SK-N-SH (cell line): ENCODE measurements at places on chromosomes 6 and 20. TPM values are rescaled to one million over a fixed set of nuclear protein-coding genes. Genes with fewer than 3 reads are reported as not detected.

- no peak for DNase-seq
Observed at GRCh38 chr20:51335329-51335841, 207.1 kb downstream of the NFATC2 start.

- DNase-seq = no peak
Observed at GRCh38 chr6:562052-562676, 94.7 kb downstream of the HUS1B start.

GRCh38 chr6:169529931-169530751 is 171.7 kb downstream of the WDR27 start:
- no peak for DNase-seq

DNA sequence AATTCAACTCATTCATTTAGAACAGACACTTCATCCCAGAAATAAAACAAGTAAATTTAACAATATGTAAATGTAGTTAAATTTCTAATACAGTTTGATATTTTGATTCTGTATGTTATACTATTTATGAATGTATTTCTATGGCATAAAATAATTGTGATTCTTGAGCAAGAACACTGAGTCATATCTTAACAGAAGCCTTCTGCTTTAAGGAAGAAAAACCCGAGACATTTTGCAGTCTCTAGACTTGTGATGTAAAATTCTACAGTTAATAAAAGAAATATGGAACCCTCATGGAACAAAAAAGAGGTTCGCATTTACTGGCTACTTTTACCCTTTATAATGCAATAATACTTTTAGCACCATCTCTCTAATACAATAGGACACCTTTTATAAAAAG is 47.9 kb upstream of the SCML4 start:
- no peak for DNase-seq

DNA sequence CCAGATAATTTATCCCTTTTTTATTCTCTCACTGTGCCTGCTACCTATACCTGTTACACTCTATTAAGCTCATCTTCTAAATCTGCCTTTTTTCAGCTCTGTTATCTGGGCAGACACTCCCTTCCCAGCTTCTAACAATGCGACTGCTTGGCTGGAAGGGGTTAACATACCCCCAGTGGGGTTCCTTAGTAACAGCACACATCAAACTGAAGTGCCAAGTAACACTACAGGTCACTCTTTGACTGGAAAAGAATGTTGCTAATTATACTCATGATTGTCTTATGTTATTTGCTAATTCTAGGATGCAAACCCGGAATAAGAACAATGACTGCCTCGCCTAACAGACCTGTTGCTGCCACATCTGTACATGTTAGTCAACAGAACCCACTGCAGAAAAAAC is 203.5 kb downstream of the EPM2A start:
- DNase-seq = no peak

DNA sequence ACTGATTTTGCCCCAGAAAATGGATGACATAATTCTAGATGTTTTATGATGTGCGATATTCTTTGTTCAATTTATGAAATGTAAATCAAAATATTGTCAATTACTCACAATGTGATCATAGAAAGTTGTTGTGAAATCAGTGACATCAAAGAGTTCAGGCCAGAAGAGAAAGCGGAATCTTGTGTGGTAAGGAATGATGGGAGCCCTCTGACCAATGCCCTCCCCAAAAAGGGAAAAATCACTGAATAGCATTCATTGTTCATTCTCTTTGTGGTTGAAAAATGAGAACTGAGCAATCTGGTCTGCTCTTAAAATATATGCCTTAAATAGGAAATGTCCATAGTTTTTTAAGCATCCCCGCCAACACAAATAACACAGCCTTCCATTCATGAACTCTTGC is 247.1 kb upstream of the GRIK2 start:
- no peak for DNase-seq

DNA sequence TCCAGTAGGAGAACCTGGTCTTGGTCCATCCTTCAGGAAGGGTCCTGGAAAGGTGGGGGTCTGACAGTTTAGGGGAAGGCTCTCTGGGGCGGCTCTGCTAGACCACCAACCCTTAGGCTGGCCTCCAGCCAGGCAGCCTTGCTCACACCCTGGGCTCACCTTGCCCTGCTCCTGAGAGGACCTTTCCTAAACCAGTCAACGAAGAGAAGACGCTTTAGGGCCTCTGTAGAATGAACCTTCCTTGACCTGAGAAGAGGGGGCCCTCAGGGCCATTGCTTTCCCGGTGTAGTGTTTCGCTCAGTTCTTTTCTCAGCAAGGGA is 1.1 kb downstream of the CDC25B start:
- peak; percentile 10 for DNase-seq

- no peak for DNase-seq
Observed at GRCh38 chr6:167695831-167696230, 130.9 kb upstream of the AFDN start.

GRCh38 chr6:89311853-89312531 is 3.1 kb downstream of the GABRR2 start:
- no peak for DNase-seq

SNAP25 gene
- polyA plus RNA-seq = 42.4 and 46.0 TPM in 2 replicates

C6orf47 gene
- polyA plus RNA-seq = 10.3 and 11.5 TPM in 2 replicates

HEY2 gene
- not detected in 2 replicates for polyA plus RNA-seq
